Progenitor cell of endocrine pancreas (in vitro differentiated cells): ENCODE measurements at places on chromosomes 12 and 14.

- no peak for DNase-seq
Measured at GRCh38 chr14:50740856-50741255, 72.8 kb upstream of the SAV1 start.

DNA sequence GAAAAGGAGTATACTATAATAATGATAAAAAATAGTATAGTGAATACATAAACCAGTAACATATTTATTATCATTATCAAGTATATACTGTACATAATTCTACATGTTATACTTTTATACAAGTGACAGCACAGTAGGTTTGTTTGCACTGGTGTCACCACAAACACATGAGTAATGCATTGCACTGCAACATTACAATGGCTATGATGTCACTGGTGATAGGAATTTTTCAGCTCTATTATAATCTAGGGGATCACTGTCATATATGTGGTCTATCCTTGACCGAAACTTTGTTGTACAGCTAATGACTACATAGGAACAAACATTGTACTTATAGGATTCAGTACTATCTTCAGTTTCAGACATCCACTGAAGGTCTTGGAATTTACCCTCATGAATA, 165.8 kb upstream of the SYT1 start:
- DNase-seq, result no peak

DNA sequence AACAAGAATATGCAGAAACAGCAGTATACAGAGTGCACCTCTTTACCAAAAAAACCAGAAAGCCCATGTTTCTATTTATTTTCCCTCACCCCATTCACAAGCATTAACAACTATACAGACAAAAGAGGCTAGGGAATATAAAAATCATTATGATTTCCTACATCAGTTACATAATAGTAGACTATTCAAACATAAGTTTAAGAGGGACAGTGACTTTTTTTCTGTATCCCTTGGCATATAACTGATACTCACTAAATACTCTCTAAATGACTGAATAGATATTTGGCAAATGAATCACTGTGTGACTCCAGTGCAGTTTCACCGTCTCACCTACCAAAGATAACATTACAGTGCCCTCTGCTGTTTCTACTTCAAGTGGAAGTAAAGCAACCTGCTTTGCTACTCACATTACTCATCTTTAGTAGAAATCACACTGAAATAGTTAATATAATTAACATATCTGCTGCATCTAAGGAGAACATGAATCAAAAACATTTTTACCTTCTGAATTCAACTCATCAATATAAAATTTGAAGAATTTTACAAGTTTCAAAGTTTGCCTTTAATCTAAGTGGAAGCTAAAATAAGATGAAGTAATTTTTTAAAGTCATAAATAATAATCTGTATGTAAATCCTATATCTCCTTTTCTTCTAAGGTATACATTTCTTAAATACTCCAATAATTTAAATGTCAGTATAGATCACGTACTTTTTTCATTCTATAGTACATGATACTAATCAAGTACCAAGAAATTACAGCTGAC, 103.8 kb downstream of the OSBPL8 start:
- no peak for DNase-seq

- DNase-seq, result no peak
Measured at GRCh38 chr12:6373022-6373787, 2.2 kb downstream of the SCNN1A start.

DNA sequence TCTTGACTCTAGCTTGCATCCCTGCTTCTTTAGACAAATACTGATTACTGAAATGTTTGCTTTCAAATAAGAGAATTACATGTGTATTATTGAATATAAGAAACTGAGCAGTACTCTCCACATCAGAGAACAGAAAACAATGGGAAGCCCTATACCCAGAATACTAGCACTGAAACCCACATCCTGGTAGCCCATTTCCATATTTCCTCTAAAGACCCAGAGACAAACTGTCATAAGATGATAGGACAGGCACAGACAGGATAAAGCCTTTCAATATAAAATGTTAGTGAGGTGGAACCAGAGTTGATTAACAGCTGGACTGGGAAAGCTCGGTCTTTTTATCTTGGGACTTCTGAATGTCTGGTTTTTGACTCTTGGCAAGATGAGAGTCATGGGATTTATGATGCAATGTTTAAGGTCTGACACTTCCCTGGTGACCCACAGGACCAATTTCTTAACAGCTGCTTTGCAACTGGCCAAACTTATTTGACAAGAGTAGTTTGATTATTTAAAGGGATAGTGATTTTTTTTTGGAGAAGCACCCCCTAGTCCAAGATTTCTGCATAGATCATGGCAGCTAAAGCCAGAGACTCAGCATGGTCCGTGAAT, 166.9 kb upstream of the ATXN7L3B start:
- no peak for DNase-seq

- DNase-seq, result no peak
Measured at GRCh38 chr12:68376901-68377300, 44.7 kb upstream of the MDM1 start.

- DNase-seq, result no peak
Measured at GRCh38 chr12:98228683-98229539, 286.5 kb upstream of the TMPO start.

- DNase-seq, result no peak
Measured at GRCh38 chr12:72511906-72512305, 239.7 kb downstream of the TRHDE start.

DNA sequence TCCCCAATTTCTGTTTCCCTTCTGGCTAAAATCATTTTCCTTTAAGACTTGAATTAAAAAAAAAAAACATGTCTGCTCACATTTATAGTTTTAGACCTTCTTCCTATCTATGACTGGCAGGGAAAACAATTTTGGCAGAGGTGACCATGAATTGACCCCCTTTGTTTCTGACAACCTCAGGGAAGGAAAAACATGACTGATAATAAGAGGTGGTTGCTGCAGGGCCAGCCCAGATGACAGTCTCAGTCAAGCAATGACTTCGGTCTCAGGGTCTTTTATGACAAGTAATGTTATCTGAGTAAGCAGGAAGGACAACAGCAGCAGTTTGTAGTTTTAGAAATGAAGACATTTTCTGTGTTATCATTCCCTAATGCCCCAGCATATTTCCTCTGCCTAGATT, 430.9 kb downstream of the LRIG3 start:
- no peak for DNase-seq

DNA sequence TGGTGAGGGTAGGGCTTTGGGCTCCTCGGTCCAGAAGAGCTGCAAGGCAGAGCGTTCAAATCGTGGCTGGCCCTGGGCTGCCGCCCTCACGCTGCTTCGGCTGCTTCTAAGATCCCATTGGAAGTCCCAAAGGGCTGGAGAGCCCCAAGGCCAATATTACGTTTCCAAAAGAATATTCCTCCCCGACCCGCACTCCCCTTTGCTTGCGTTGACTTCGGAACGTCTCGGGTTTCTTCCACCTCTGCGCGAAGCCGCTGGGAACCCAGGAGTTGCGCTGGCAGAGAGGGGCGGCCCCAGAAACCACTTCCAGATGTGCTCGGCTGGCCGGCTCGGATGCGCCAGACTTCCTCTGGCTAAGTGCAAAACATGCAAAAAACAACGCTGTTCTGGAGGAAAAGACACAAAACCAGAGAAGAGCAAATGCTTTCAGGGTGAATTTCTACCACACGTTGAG, at the start of gene GLT8D2:
Gene GLT8D2, minus strand, starts transcription at position 285 of the 454 bp plus-strand sequence. CDS start 30,539 bp downstream, outside the sequence.
- no peak for DNase-seq

GRCh38 chr12:124456652-124457152, 110.7 kb downstream of the NCOR2 start:
- no peak for DNase-seq

DNA sequence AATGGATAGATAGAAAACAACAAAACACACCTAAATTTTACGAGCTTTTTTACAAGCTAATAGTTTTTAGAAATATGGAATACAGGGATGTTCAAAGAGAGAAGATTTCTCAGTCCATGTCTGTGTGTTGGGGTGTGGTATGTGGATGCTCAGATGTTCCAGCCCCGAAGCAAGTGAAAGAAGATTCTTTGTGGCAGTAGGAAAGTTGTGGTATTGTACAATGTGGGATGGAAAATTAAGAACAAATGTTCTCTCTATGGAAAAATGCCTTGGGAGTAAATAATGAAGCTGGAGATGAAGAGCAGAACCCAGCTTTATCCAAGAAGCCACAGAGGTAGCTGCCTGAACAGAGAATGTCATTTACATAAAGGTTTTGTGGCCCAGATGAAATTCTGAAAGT, 150.3 kb upstream of the PRKD1 start:
- no peak for DNase-seq

DNA sequence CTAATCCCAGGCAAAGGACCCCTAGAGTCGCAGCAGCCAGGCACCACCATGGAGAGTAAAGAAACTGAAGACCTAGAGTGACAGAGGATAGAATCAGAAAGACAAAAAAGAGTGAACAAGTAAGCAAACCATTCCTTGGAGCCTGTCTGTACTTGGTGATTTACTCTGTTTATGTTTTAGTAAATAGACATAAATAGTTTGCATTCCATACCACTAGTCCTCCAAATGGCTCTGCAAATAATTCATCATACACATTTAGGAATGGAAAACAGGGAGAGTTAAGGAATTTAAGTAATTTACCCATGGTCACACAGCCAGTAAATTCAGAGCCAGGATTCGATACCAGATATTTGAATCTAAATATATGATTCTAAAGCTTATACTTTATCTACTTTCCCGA, 2.8 kb downstream of the OLR1 start:
- no peak for DNase-seq

- DNase-seq, result no peak
Measured at GRCh38 chr12:68119724-68120211, 39.8 kb downstream of the IFNG start.
